Fibroblast of lung (primary cell): ENCODE measurements at places on chromosomes 11 and 22. TPM values are rescaled to one million over a fixed set of nuclear protein-coding genes. Genes with fewer than 3 reads are reported as not detected.

The PYGM gene
- 0.26 and 0.50 TPM in 2 replicates for total RNA-seq

The POTEH gene
- not detected in 2 replicates for total RNA-seq

The NTM gene
- 9.2 and 28.6 TPM in 2 replicates for total RNA-seq

The LRRC51 gene
- total RNA-seq: 5.0 and 5.4 TPM in 2 replicates

The MYO18B gene
- under 0.01 and 0.17 TPM in 2 replicates for total RNA-seq

The SNX32 gene
- 2.3 and 3.1 TPM in 2 replicates for total RNA-seq

The DEUP1 gene
- under 0.01 TPM in 1 of 2 replicates, not detected in the other for total RNA-seq

The LIN7C gene
- 58.6 and 62.6 TPM in 2 replicates for total RNA-seq

The C11orf21 gene
- total RNA-seq: under 0.01 TPM in 1 of 2 replicates, not detected in the other

The CD3E gene
- not detected in 2 replicates for total RNA-seq

The PRG3 gene
- total RNA-seq: not detected in 2 replicates

The GAL gene
- total RNA-seq: 1.5 and 5.4 TPM in 2 replicates

The MS4A2 gene
- total RNA-seq: not detected in 2 replicates

The KCNJ11 gene
- total RNA-seq: not detected in 2 replicates

The GLB1L2 gene
- total RNA-seq: under 0.01 TPM in 2 replicates

The KCNJ1 gene
- under 0.01 TPM in 1 of 2 replicates, not detected in the other for total RNA-seq

The ZNRF3 gene
- 2.3 and 2.6 TPM in 2 replicates for total RNA-seq

The KREMEN1 gene
- 6.4 and 12.9 TPM in 2 replicates for total RNA-seq

The SMIM35 gene
- total RNA-seq: not detected in 2 replicates

The SPTBN2 gene
- total RNA-seq: 0.51 and 0.99 TPM in 2 replicates

The PDGFD gene
- 1.3 and 10.5 TPM in 2 replicates for total RNA-seq

The FAM168A gene
- total RNA-seq: 15.4 and 23.8 TPM in 2 replicates

The KIAA1671 gene
- 0.77 and 1.3 TPM in 2 replicates for total RNA-seq

The QSER1 gene
- 17.2 and 17.7 TPM in 2 replicates for total RNA-seq

The GLB1L3 gene
- total RNA-seq: not detected in 2 replicates

The RIC8A gene
- 153 and 230 TPM in 2 replicates for total RNA-seq

The TRPT1 gene
- 32.9 and 41.5 TPM in 2 replicates for total RNA-seq

The OR5W2 gene
- not detected in 2 replicates for total RNA-seq

The CPT1B gene
- 2.6 and 4.8 TPM in 2 replicates for total RNA-seq

The ADSL gene
- total RNA-seq: 67.0 and 92.7 TPM in 2 replicates

The OR8D4 gene
- not detected in 2 replicates for total RNA-seq

The MS4A7 gene
- 0.26 TPM in 1 of 2 replicates, not detected in the other for total RNA-seq

The PHLDB1 gene
- 45.5 and 51.4 TPM in 2 replicates for total RNA-seq

The SLCO2B1 gene
- under 0.01 TPM in 1 of 2 replicates, not detected in the other for total RNA-seq

The HARBI1 gene
- 6.4 and 7.6 TPM in 2 replicates for total RNA-seq

The TPH1 gene
- total RNA-seq: under 0.01 TPM in 1 of 2 replicates, not detected in the other

The P4HA3 gene
- total RNA-seq: 4.1 and 5.1 TPM in 2 replicates

The KRTAP5-8 gene
- total RNA-seq: not detected in 2 replicates

The EED gene
- 19.5 and 22.3 TPM in 2 replicates for total RNA-seq

The PANX2 gene
- total RNA-seq: under 0.01 and 0.17 TPM in 2 replicates

The CRYBB2 gene
- not detected in 2 replicates for total RNA-seq

The SLC5A1 gene
- total RNA-seq: not detected in 2 replicates

The LMO2 gene
- 0.17 and 0.51 TPM in 2 replicates for total RNA-seq

The CCDC73 gene
- total RNA-seq: under 0.01 TPM in 2 replicates

The OR6T1 gene
- total RNA-seq: not detected in 2 replicates

The KCNA4 gene
- total RNA-seq: 0.17 and 0.26 TPM in 2 replicates

The SCT gene
- not detected in 2 replicates for total RNA-seq

The GUCY1A2 gene
- 0.50 and 2.6 TPM in 2 replicates for total RNA-seq

The MRGPRX4 gene
- total RNA-seq: not detected in 2 replicates

The CDC45 gene
- 1.0 and 3.8 TPM in 2 replicates for total RNA-seq

The CATSPERZ gene
- total RNA-seq: 0.33 and 1.0 TPM in 2 replicates

The CCDC188 gene
- 0.33 TPM in 1 of 2 replicates, not detected in the other for total RNA-seq

The OR5B21 gene
- total RNA-seq: not detected in 2 replicates

The RAB38 gene
- 4.9 and 10.1 TPM in 2 replicates for total RNA-seq

The KRTAP5-7 gene
- under 0.01 and 0.17 TPM in 2 replicates for total RNA-seq
